NCI-H1092 treated with DMSO at 0.1 percent for 48 hours (cell line): ENCODE measurements at places on chromosomes 3 and 15.
A peak's percentile ranks its signal among the peaks of the same experiment; 100 is the strongest.

GRCh38 chr3:12347301-12347700, 58.4 kb downstream of the PPARG start:
- DNase-seq, result no peak

- no peak for DNase-seq
Measured at GRCh38 chr3:195587406-195587805, 3.7 kb upstream of the APOD start.

DNA sequence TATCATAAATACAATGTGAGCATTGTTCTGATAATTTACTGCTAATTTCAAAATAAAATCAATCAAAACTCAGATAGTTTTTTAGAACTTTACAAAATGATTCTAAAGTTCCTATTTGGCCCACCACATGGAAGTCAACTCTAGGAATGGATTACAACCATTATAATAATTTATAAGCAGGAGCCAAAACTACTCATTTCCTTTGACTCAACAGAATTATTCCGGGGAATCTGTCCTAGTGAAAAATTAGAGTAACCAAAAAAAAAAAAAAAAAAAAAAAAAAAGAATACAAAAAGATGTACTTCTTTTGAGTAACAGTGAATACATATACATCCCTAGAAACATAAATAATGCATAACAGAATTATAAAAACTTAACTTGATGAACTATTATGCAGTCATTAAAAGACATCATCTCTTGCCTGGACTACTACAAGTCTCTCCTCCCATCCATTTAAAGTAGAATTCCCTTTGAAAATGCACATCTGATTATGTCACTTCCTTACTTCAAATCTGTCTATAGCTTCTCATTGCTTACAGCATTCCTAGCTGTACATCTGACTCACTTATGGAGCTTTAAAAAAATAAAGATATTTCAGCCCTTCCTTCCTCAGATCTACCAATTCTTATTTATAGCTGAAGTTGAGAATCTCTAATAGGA, 43.4 kb downstream of the HDGFL3 start:
- DNase-seq, result no peak

DNA sequence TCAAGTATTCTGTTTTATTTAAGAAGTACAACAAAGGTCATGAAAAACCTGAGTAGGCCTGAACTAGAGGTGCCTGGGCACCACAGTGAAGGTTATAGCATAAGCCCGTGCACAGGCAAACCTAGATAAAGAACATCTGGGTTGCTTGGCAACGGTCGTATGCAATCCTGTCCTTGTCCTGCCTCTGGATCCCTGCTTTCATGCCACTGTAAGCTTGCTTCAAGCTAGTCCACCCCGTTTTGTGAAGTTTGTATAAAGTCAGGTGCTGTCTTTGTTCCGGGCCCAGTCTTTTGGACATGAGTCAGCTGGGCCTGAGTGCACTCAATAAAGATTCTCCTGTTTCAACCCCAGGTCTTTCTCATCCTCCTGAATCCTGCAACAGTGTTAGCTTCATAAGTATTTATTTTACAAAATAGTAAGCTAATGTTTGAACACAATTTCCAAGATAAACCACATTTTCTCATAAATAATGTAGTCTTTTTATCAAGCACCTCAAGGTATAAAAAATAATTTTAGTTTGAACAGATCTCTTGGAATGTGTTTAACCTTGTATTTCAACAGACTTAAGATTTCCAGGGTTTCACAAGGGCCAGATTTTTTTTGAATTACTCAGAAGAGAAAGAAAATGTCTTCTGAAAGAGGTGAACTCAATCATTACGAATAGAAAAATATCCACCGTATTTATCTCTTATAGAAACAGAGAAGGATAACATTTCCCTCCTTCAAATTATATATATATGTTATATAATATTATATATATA, 14.3 kb upstream of the SLC9C1 start:
- DNase-seq, result peak; percentile 82

DNA sequence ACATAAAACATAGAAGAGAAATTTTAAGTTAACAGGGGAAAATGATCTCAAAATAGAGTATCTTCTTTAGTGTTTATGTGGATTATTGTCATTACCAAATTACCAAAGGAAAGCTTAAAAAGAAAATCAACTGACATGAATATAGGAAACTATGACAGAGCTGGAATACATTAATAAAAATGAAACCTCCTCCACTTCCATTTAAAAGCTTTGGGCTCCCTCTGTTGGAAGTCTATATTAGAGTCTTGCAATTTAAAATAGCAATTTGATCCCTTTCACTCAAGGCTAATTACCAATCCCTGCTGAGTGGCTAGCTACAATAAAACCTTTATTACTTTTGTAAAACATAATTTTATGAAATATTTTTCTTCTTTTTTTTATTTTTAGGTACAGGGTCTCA, 61.4 kb upstream of the IMPG2 start:
- peak; percentile 26 for DNase-seq

DNA sequence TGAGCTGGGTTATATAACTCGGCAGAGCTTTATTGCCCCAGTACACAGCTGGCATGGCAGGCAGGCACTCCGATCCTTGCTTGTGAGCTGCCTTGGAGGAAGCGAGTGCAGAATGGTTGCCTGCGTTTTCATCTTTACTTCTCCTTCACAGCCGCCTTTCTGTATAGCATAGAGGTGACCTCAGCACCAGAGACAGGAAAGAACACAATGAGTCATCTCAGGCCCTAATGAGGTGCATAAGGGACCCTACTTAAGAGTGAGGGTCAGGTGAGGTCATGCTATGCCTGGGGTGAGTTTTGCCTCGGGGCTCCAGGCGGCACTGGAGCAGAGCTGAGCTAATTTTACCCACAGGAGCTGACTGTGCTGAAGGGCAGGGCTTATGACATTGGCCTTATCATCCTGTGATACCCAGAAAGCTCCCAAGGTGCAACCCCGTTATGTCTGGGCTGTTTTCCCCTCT, 43.5 kb downstream of the LPP start:
- no peak for DNase-seq

- DNase-seq, result no peak
Measured at GRCh38 chr15:35580606-35581005, 34.6 kb upstream of the DPH6 start.

GRCh38 chr15:80367094-80367493, 37.1 kb upstream of the ARNT2 start:
- DNase-seq, result no peak

DNA sequence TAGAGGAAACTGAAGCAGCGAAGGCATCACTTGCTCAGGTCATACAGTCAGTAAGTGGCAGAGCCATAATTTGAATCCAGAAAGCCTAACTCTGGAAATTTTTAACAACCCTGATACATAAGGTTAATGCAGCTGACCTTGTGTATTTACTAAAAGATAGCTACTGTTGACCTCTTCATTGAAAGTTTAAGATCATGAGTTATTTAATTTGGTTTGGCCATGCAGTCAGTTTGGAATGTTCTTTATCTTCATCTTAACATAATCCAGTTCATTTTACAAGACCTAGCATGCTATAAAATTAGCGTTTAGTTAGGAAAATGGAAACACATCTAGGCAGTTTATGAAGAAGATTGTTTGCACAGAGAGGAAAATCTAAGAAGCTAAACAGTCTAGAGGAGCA, 240.9 kb downstream of the RBMS3 start:
- DNase-seq, result no peak

GRCh38 chr3:29557186-29557585, 276.3 kb downstream of the RBMS3 start:
- no peak for DNase-seq

DNA sequence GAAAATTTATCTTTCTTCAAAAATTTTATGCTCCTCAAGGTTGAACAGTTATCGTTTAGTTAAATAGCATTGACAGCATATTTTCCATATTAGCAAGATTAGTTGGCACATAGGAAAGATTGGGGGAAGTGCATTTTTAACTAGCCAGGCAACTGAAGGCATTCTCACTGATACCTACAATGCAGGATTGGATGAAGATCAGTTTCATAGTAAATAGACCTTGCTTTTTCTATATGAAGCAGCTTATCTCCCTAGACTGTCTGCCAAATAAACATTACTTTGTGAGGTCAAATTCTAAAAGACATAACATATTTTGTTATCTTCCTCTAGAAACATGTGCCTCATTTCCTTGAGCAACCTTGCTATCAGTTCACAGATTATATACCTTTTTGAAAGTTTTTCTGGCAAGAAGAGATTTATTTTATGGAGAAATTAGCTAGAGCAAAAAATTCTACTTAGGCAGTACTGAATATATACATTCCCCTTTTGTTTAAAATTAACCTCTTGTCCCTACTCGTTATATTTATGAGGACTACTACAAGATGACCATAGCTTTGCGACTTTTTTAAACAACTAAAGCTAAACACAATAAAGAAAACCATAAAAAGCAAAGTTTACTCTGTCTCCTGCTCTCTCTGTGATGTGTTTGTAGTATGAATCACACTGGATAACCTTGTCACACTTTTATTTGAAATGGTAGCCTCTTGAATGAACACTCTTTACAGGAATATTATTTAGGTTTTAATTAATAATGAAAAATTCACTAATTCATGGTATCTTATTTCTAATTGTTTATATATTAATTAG, 654.9 kb upstream of the TBL1XR1 start:
- no peak for DNase-seq

GRCh38 chr3:11434563-11435096, 162.4 kb downstream of the ATG7 start:
- DNase-seq, result no peak

DNA sequence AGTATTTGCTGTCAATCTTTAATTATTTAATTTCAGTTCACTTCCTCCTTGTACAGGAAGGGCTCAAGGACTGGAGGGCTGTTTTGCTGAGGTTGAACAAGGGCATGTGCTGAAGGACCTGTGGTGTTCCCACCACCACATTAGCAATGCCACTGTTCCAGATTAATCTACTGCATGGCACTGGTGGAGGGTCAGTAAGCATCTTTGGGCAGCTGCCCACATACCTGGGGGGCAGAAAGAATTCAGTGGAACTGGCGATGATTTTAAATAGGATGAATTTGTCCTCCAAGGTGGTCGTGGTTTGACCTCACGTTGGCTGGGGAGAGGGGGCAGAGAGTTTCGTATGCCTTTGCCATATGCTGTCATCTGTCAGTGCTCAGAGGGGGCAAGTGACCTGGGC, 244.8 kb downstream of the TLE3 start:
- DNase-seq, result no peak

DNA sequence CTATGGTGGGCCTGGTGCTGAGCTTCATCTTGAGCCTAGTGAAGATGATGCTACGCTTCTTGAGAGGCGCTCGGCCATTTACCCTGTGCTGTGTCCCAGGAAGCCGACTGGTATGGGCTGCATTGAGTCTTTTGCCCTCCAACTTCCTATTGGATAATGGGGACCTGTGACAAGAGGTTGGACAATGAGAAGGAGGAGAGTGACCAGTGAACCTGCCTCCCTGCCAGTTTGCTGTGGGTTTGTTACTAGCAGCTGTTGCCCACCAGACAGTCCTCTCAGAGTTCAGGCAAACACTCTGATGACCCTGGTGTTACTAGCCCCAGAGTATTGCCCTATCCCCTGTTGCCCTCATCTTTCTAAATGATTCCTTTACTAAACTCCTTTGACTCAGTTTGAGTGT, 99.6 kb upstream of the PFN2 start:
- DNase-seq, result no peak

GRCh38 chr3:35422836-35423601, 216.3 kb upstream of the ARPP21 start:
- no peak for DNase-seq

DNA sequence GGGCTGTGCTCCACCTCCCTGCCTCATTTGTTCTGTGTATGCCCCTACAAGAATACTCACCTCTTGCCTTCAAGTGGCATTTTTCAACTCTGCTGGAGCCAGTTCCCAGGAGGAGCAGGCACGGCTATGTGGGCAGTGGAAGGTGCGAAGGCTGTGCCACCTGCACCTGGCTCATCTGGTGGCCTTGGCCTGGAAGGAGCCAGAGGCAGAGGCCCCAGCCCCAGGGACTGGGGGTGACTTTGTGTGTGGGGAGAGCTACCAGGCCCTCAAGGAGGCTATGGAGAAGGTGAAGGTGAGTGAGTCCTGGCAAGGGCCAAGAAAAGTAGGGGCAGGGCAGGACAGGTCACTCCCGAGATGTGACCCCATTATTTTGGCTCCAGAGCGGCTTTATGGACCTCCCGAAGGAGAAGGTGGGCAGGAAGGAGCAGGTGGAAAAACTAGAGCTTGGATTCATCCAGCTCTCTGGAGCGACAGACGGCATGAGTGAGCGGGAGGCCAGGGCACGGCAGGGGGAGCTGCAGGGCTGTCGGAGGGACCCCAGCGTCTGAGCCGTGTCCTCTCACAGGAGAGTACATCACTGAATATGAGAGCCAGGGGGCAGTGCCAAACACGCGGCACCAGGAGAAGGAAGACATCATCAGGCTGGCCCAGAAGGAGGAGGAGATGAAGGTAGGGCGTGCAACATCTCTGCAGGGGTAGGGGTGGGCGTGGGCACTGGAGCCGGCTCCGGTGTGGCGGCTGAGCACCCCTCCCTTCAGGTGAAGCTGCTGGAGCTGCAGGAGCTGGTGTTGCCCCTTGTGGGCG, 57.3 kb upstream of the UBE2Q2 start:
- peak; percentile 61 for DNase-seq

DNA sequence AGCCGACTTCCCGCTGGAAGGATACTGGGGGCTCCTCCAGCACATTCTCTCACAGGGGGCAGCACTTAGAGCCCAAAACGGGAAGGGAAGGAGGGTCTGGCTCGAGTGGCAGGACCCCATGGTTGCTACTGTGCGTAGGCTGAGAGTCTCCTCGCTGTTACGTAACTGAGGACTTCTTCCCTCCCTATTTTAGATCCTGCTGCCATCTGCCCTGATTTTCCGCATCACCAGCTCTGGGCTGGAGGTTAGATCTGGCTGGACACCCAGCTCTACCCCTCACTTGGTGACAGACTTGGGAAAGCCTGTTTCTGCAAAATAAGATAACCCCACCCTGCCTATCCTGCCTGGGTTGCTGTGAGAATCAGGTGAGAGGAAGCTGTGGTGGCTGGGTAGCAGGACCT, 47.7 kb downstream of the BDH1 start:
- DNase-seq, result no peak

DNA sequence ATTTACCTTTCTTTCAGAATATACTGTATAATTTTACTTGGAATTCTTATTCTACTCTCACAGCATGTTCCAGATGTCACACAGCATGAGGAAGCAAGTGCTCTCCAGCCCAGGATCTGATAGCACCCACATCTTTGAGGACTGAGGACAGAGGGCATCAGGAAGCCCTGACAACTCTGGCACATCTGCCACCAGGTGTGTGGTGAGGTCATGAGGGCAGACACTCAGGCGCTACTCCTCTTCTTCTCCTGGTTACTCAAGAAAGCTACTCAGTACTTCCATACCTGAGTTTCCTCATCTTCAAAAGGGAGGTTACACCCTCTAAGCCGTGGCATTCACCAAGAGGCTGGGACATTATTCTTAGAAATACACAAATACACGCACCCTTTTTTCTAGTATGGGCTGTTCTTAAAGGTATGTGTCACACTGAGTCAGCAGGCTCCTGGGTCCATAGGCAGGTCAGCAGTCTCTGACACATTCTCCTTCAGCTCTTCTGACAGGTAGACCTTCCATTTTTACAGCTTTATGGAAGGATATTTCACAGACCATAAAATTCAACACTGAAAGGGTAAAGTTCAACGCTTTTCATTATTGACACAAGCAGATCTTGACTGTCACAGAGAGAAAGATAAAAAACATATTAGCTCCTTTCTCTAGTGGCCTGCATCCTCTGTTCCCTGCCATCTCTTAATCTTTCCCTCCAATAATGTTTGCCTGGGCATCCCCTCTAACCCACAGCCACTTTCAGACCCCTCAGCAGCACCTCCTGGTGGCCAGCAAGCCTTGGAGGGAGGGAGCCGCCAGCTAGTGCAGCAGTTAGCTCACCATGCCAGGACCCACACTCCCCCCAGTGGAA, 103.2 kb upstream of the TJP1 start:
- peak; percentile 26 for DNase-seq

GRCh38 chr15:40787344-40787841, 17.6 kb downstream of the C15orf62 start:
- DNase-seq, result peak; percentile 19

- no peak for DNase-seq
Measured at GRCh38 chr3:46854555-46854991, 8.7 kb downstream of the MYL3 start.
